Neural progenitor cell (in vitro differentiated cells): ENCODE measurements at places on chromosomes 2 and 18. TPM values are rescaled to one million over a fixed set of nuclear protein-coding genes. Genes with fewer than 3 reads are reported as not detected.

DNA sequence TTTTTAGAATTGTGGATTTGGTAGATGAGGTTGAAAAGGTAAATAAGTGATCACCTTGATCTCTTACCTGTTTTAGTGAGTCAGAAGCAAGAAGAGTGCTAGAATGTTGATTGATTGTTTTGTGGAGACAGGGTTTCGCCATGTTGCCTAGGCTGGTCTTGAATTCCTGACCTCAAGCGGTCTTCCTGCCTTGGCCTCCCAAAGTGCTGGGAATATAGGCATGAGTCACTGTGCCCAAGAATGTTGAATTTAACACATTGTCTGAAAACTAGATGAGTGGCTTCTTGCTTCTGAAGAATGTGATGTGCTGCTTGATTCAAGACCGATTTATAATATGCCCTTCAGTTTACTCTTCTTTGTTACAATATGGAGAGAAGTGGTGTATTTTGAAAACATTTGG, 121.3 kb downstream of the FMNL2 start:
- no peak overlapping the region for H3K27ac ChIP-seq
- H3K4me3 ChIP-seq: no peak overlapping the region
- H3K4me1 ChIP-seq: peaks cover 33% of the 10 kb centered on the region
- H3K36me3 ChIP-seq: no peaks in the 10 kb centered on the region

Gene LBH
- 4.2 and 11.0 TPM in 2 replicates for total RNA-seq

DNA sequence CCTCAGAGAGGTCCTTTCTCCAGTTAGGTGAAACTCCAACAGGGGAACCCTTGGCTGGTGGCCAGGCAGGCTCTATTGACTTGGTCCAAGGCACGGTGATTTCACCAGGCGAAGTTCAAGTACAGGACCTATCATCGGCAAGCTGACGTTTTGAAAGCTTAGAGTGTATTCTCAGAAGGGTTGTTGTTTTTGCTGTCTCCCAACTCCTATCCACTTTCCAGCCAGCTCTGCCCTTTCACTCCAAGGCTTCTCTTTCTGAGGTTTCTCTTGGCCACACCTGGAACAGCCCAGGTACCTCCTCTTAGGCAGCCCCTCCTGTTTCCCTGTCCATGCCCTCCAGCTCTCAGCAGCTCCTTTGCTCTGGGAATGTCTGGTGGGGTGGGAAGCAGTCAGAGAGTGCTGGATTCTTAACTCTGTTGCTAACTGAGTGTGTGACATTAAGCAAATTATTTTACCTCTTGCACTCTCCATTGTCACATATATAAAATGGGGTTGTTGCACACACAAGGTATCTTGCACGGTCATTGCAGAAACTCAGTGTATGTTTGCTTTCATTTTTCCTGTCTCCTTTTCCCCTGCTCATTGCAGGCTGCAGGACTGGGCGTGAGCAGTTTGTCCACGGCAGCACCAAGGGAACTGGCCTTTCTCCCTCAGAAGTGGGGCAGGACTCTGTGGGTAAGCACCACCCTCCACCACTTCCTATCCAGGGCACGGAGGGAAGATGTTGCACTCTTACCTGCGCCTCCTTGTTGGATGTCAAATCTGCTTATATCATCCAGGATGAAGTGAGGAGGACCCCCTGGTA, 30.2 kb downstream of the CAPN13 start:
- H3K27ac ChIP-seq: no peak overlapping the region
- H3K4me3 ChIP-seq: no peak overlapping the region
- no peaks in the 10 kb centered on the region for H3K36me3 ChIP-seq
- H3K4me1 ChIP-seq: no peaks in the 10 kb centered on the region
- H3K27me3 ChIP-seq: no peaks in the 10 kb centered on the region

Gene GPBAR1
- 0.09 TPM in 1 of 2 replicates, not detected in the other for total RNA-seq

- H3K27ac ChIP-seq: no peak overlapping the region
- no peak overlapping the region for H3K4me3 ChIP-seq
- H3K4me1 ChIP-seq: no peaks in the 10 kb centered on the region
- DNase-seq: no peak
- H3K36me3 ChIP-seq: no peaks in the 10 kb centered on the region
Observed at GRCh38 chr2:128617661-128618060, 299.0 kb upstream of the HS6ST1 start.

Gene EIF2AK2
- 22.3 and 35.3 TPM in 2 replicates for total RNA-seq

GRCh38 chr2:7673853-7674252, 756.6 kb downstream of the RNF144A start:
- H3K4me3 ChIP-seq: no peak overlapping the region
- no peaks in the 10 kb centered on the region for H3K36me3 ChIP-seq
- no peak for DNase-seq
- no peaks in the 10 kb centered on the region for H3K27me3 ChIP-seq
